Stimulated activated CD4-positive, alpha-beta T cell treated with anti-CD3 and anti-CD28 coated beads, Interleukin-15, amount 100 ng/mL, for 48 hours (primary cell): ENCODE measurements at places on chromosomes 5 and 9.

DNA sequence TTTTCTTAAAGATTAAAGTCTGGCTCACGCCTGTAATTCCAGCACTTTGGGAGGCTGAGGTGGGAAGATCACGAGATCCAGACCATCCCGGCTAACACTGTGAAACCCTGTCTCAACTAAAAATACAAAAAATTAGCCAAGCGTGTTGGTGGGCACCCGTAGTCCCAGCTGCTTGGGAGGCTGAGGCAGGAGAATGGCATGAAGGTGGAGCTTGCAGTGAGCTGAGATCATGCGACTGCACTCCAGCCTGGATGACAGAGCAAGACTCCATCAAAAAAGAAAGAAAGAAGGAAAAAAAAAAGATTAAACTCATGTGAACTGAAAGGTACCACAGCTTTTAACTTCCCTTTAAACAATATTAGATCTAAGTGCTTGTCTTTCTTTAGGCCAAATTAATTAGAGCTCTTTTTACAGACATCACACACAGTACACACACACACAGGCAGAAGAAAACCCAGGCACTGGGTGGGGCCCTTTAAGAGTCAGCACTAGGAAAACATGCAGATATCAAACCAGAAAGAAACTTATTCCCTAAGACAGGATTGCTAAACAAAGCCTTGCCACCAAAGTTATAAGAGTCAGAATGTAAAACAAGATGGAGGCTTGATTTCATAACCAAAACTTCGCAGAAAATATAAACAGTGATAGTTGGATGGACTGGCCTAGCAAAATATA, 29.3 kb upstream of the UHRF2 start:
- no peak for DNase-seq

DNA sequence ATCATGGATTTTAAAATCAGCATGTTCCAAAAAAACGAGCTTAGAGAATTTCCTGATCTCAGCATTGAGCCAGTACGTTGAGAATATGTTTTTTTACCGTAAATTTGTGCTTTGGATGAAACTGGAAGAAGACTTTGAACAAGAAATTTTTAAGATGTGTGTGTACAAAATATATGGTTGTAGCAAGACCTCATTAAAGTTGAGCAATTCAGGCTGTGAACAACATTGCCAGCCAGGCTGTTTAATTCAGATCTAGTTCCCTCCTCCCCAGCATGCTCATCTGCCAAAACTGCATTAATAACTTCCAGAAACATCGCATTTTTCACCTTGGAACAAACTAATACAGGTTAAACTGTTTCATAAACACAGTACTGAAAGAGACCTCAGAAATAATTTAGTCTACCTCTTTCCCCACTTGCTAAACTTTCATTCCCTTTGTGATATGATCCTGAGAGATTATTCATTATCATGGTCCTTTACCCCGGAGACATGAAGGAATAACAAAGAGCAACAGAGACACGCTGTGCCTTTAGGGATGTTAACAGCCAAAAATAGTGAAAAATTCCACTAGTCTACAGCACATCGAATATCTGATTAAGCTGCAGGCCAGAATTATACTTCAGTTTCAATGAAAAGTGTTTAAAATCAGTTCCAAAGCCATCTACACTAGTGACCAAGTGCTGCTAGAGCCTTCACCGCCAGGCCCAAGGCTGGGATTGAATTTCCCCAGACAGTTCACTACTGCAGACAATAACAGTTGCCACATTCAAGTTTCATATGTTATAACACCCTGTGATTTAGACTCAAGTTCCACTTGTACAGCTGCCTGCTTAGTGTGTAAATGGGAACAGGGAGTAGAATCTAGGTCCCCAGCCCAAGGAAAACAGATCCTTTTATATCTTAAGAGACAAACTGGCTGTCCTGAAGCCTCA, 89.6 kb downstream of the EFNA5 start:
- DNase-seq, result no peak

DNA sequence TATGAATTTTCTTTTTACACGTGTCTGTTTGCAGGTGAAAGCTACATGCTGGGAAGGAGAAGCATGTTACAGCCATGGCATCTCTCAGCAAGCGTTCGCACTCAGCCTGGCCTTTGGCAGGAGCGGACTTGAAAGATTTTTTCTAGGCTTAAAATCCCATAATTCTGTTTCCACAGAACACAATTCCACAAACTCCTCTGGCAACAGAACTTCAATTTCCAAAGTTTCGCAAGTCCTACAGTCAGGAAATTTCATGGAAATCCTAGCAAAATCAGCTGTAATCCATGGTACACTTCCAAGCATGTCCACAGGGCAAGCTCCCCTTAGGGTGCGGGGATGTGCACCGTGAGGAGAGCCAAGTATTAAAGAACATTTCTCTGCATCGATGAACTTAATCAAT, 35.9 kb downstream of the SUB1 start:
- DNase-seq, result no peak

- DNase-seq, result no peak
Measured at GRCh38 chr5:169810524-169810923, 169.8 kb downstream of the INSYN2B start.

- DNase-seq, result no peak
Measured at GRCh38 chr9:18606846-18607245, 132.9 kb downstream of the ADAMTSL1 start.

- no peak for DNase-seq
Measured at GRCh38 chr9:109164042-109164441, 3.0 kb downstream of the FRRS1L start.

DNA sequence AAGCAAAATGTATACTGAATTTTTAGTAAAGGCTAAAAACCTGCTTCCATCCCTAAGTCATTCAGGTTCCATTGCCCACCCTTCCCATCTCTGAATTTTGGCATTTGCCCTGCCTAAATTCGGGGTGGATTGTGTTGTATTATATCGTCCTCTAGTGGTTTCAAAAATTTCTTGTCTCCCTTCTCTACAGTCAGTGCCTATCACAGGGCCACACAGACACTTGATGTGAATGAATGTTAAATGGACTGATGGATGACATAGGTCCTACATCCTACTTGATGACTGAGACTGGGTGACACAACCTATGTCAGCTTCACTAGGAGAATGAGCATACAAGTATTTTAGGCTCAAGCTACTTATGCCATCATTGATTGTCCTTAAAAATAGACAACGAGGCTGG, 45.6 kb upstream of the SLC30A5 start:
- no peak for DNase-seq

GRCh38 chr5:90518661-90519060, 10.7 kb downstream of the LYSMD3 start:
- no peak for DNase-seq

DNA sequence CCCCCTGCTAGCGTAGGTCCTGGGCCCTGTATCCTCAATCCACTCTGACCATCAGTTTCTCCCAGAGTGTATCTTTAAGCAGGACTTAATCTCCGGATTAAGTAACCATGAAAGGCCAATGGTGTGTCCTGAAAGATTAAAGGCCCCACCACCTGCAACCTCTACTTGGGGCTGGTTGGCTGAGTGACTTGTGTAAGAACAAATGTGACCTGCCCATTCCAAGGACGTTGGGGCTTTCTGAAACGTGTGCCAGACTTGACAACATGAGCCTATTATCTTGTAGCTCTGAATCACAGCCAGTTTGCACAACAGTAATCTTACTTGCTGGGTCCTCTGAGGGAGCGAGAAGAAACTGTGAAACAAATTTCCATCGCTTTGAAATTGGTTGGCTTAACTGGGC, 3.1 kb upstream of the PRELID2 start:
- DNase-seq, result no peak

DNA sequence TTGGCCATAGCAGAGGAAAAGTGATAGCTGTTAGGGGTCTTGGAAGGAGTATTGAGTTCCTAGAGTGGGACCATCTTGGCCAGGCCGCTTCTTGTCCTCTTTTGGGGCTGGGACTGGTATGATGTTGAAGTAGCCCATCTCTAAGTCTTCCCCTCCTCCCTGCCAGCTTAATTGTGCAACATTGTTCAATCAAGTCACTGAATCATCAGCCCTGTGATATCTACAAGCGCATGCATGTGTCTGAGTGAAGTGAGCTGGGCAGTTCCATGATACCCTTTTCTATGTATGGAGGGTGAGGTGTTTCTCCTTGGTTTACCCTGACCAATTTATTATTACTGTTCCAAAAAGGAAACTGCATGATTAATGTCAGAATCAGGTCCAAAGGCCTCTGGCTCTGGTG, 112.2 kb downstream of the C9orf152 start:
- DNase-seq, result no peak

DNA sequence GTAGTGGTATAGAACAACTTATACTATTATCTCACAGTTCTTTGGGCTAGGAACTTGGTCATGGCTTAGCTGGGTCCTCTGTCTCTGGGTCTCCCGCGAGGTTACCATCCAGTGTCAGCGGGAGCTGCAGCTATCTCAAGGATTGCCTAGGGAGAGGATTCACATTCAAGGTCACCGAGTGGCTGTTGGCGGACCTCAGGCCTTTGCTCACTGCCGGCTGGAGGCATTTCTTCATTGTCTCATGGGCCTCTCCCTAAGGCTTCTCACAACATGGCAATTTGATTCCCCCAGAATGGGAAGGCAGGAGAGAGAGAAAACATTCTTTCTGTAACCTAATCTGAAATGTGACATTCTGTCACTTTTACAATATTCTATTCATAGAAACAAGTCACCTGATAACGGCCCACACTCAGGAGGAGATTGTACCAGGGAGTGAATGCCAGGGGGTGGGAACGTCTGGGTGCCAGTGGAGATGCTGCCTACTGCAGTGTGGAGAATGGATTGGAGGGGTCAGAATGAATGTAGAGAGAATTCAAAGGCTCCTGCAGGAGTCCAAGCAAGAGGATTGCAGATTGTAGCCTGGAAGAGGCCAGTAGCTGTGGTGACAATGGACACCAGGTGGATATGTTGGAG, 29.5 kb upstream of the ANKRD18A start:
- no peak for DNase-seq

- no peak for DNase-seq
Measured at GRCh38 chr9:74412236-74412979, 84.7 kb upstream of the RORB start.

- DNase-seq, result peak; percentile 90
Measured at GRCh38 chr9:37027582-37028419, 6.3 kb downstream of the PAX5 start.

DNA sequence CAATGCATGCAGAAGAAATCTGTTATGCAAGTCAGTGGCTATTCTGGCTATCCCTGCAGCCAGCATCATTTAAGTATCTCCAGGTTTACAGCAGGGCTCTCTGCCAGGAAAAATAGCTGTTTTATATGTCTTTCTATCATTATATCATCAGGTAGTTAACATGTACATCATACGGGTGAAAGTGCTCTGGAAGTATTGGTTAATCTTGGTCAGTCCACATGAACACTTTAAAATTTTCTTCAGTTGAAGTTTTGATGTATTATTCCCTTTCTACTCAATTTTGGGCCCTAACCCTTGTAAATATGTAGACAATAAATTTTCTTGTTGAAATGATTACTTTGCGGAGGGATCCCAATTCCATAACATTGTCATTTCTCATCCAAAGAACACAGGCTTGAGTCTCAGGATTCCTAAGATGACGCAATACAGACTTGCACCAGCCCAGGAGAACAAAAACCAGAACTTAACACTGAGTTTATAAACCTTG, 67.5 kb downstream of the SEMA6A start:
- no peak for DNase-seq

GRCh38 chr5:125134216-125135081, 388.0 kb upstream of the ZNF608 start:
- no peak for DNase-seq

DNA sequence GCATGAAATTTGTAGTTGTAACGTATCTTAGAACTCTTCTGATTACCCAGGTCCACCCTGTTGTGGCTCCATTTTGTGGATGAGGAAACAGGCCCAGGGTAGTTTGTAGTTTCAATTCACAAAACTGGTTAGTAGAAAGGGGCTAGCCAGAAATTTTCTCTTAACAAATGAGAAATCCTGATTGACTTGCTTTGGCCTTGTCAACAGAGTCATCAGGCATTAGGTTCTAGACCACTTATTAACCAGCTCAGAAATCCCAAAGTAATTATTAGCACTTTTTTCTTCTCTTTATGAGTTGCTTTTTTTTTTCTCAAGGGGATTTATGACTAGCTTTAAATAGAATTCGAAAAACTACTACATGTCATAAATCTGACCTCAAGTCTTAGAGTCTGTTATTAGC, 160.2 kb downstream of the SH3GL2 start:
- no peak for DNase-seq

DNA sequence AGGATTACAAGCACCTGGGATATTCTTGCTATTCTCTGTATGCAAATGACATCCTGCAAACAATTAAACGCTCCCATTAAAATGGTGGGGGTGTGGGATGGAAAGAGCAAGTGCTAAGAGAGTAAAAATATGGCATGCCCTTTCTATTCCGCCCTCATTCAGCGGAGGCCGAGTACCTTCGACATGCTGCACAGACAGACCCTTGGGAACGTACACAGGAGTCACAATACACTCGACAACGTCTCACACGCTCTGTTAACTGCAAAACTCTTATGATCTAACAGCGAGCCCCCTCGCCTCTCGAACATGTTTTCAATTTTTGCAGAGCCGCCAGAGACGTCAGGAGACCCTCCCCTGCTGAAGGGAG, 322.2 kb downstream of the CEMIP2 start:
- no peak for DNase-seq

DNA sequence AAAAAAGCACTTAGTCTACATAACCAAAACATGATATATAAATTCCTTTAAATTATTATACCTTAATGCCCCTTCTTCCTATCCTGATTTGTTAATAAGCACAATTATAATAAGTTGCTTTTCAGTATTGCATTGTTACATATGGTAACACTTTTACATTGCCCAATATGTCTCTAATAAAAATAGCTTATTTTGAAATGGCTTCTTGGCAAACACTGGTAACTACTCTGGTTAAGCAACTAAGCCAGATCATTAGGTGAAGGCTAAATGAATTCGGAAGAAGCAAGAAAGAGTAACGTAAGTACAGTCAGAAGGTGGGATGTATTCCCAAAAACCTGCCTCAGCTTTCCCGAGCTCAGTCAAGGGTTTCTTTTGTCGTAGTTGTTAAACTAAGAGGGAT, 85.3 kb downstream of the TTC39B start:
- no peak for DNase-seq

DNA sequence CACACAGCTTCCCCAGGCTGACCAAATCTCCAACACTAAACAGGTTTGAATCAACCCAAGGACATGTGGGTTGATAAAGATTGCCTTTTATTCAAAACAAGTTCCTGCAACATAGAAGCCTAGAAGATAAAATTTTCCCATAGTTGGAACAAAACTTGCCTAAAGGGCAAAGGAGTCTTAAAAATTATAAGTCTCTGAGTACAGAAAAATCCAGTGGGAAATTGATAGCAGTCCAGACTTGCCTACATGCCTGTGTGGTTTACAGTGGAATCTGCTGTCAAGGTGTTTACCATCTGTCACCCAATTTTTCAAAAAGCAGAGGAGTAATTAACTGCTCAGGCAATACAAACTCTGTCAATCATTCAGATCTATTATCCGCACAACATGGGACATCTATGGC, 168.2 kb downstream of the PPP2R2B start:
- DNase-seq, result no peak

GRCh38 chr5:176629853-176630680, at the start of the genes EIF4E1B and SNCB:
EIF4E1B (plus strand) TSS chr5:176630675; CDS start chr5:176642788, 12,113 bp downstream.
SNCB (minus strand) TSS chr5:176630534; CDS start chr5:176629654, 880 bp downstream.
- DNase-seq, result no peak

DNA sequence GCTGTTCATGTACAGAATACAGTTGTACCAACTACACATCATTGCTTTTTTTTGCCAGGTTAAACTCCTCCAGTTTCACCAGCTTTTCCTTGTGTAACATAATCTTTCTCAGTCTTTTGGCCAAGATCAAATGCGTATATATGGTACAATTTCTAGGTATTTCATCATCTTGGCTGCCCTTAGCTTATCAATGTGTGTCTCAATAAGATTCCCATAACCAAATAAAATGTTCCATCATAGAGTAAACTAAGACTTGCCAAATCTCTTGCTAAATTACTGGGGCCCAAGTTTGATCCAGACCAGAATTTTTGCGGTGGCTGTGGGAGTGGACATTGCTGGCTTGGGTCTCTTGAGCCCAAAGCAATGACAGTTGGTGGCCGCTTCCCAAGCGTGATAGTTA, 24.3 kb upstream of the ERBIN start:
- DNase-seq, result no peak
